AML-193 (cell line): ENCODE measurements at places on chromosomes 2 and 18.

GRCh38 chr2:108594132-108594981 is 60.1 kb downstream of the LIMS1 start:
- peak; percentile 92 for DNase-seq

GRCh38 chr18:67400502-67401117 is 115.9 kb downstream of the DSEL start:
- no peak for DNase-seq

- DNase-seq: no peak
These were observed 205.8 kb upstream of the SALL3 start for GRCh38 chr18:78773819-78774218.

DNA sequence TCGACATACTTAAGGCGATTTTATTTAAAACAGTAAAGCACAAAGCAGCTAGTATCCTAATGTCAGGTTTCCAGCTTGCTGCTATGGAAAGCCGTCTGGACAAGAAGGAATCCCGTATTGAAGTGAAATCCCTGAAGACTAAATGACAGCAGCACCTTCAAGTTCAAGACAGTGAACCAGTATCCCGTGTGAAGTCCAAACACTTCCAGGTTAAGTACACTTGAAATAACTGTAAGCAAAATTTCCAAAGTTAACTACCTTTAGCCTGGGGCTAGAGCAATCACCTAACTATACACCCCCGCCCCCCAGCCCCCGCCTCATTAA is 1.2 kb downstream of the MBOAT2 start:
- DNase-seq: no peak

- DNase-seq: no peak
These were observed 334.5 kb downstream of the SMAD2 start for GRCh38 chr18:47595831-47596501.

- no peak for DNase-seq
These were observed 796 bp downstream of the MYO1B start for GRCh38 chr2:191245869-191246531.

- DNase-seq: no peak
These were observed 276.3 kb downstream of the KCNS3 start for GRCh38 chr2:18154812-18155211.

GRCh38 chr2:198325359-198325758 is 521.0 kb downstream of the PLCL1 start:
- DNase-seq: no peak

- no peak for DNase-seq
These were observed 265.9 kb downstream of the TFCP2L1 start for GRCh38 chr2:121019071-121019470.

DNA sequence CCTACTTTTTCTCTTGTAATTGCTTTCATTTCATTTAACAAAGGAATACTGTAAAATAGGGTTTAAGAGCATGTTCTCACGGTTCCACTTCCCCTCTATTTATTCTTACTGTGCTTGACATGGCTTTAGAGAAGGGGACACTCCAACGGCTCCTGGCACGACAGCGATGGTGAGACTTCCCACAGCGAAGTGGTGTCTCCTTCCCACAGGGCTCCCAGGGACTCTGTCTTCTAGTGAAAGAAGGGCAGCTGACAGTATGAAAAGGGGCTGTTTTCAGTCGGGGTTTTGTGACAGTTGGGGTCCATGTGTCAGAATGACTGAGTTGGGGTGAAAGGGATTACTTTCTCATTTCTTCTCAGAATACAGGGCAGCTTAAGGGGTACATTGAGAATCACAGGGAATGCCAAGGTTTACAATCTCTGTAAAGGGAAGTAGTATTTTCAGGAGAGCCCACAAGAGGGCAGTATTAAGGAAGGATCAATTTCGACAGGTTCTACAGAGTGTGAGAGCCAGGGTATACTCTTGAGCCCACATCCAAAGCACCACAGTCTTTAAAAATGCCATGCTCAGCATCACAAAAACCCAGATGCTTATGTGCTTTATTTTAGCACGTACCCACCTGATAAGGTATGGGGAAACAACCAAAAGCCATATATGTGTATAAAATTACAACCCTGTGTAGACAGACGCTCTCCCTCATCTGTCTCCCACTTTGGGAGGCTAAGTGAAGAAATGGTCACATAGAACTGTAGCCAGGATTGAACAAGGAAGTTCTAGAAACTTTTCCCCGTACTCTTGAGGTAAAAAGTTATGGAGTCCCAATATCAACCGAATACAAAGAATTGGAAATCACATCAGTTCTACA is 31.3 kb upstream of the RAPGEF4 start:
- no peak for DNase-seq

GRCh38 chr18:58152216-58152615 is 108.2 kb downstream of the NEDD4L start:
- DNase-seq: no peak

GRCh38 chr2:117980783-117981676 is 32.8 kb downstream of the CCDC93 start:
- DNase-seq: peak; percentile 18

DNA sequence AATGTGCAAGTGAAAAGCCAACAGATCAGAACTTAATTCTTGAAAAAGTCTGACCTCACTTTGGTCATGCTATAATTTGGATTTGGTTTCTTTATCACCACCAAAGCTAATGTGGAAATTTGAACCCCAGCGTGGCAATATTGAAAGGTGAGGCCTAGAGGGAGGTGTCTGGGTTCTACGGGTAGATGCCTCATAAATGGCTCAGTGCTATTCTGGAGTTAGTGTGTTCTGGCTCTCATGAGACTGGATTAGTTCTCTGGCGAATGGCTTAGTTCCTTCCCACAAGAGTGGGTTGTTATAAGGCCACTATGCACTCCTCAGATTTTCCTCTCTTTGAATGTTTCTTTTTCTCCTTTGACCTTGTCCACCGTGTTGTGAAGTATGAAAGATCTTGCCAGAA is 22.3 kb downstream of the ORC4 start:
- no peak for DNase-seq

- DNase-seq: no peak
These were observed 136.8 kb upstream of the EPHA4 start for GRCh38 chr2:221708902-221709301.

DNA sequence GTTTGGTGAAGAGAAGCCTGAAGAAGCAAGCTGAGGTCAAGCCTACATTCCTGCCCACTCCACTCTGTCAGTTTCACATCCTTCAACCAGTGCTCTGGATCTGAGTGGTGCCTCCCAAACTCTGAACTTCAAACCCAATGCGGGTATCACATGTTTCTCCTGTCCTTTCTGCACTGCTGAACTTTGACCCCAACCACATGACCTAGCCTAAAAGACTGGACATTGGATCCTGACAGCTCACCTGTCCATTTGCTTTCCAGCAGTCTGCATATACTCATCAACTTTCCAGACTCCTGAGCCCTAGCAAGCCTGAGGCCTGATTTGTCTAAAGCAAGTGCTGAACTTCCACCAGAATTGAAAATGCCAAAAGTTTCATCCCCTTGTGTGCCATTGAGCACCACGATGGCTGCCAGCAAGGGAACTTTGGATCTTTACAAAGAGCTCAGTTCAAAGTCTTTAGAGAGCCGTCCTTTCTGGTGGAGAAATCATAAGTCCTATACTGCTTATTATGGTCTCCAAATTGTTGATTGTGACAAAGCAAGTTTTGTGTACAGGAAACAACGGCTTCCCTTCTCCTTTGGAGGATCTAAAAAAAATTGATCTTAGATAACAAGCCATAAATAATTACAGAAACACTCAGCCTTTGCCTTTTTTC is 37.6 kb upstream of the ITGA6 start:
- DNase-seq: no peak

DNA sequence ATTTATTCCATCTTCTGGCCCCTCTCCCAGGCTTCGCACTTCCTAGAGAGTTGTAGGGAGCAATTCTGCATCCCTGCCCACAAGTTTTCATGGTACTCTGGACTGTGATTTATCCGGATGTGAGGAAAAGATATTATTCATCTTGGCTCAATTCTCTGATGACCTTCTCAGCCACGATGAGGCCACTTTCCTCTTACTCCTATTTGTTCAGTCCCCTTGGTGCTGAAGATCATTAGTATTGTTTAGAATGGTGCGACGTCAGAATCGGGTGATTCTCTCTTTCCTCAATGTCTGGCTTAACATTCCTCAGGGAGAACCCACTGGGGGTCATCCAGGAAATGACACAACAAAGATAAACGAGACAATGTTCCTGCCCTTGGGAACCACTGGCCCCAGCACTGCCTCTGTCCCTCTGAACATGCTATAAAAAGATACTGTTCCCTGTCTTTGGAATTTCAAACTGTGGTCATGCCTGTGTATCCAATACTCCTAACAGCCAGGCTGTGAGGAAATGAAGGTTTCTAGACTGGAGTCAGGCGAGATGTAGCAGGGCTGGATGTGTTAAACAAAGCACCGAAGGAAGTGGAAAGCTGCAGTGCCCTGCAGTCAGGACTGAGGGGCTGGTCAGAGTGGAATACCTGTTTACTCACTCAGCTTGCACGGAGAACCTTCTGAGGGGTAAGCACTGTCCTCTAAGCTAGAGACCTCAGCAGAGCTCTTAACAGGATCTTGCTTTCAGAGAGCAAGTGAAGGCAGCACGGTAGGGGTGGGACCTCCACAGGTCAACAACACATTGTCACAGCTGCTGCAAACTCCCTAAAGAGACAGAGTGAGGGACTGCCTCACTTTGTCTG is 12.9 kb upstream of the GLI2 start:
- no peak for DNase-seq

- no peak for DNase-seq
These were observed 158.8 kb upstream of the FBXO11 start for GRCh38 chr2:48065096-48065495.

GRCh38 chr2:170885130-170885791 is 43.8 kb upstream of the GORASP2 start:
- DNase-seq: no peak
